Fibroblast of skin of right quadriceps (primary cell): ENCODE measurements at places on chromosomes 2 and 18.
A peak's percentile ranks its signal among the peaks of the same experiment; 100 is the strongest.

GRCh38 chr2:241809383-241810306 lies 652 bp downstream of the NEU4 start:
- DNase-seq: no peak

- peak; percentile 26 for DNase-seq
Observed at GRCh38 chr2:201261906-201262305, 1.6 kb downstream of the CASP8 start.

DNA sequence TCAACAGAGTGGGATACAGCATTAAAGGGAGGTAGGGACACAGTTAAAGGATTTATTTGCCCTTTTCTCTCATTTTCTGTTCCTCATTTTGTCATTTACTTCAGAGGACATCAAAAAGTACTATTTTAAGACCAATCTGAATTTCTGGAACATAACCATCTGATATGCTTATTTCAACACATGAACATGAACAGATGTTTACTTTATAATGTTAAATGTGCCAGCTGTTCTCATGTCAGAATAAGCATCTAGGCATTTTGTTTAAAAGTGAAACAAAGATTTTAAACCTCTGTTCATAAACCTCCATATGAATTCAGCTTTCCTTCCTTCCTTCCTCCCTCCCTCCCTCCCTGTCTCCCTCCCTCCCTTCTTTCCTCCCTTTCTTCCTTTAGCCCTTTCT lies 677.7 kb downstream of the CNTNAP5 start:
- no peak for DNase-seq

DNA sequence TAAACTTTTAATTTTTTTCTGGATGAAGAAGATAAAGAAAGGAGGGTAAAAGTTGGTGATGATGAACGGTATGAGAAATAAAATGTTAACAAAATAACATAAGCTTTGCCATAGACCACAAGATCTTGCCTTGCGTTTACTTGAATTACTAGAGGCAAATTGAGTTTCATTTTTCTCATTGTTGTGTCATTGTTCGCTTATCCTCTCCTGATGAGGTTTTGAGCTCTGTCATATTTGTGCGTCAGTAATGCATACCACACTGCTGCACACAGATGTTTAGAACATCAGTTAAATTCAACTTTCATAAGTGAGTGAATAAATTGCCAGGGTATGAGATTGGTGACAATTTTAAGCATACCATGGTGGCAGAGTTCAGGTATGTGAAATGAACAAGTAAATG lies 843.6 kb downstream of the SUCLG1 start:
- DNase-seq: peak; percentile 50

DNA sequence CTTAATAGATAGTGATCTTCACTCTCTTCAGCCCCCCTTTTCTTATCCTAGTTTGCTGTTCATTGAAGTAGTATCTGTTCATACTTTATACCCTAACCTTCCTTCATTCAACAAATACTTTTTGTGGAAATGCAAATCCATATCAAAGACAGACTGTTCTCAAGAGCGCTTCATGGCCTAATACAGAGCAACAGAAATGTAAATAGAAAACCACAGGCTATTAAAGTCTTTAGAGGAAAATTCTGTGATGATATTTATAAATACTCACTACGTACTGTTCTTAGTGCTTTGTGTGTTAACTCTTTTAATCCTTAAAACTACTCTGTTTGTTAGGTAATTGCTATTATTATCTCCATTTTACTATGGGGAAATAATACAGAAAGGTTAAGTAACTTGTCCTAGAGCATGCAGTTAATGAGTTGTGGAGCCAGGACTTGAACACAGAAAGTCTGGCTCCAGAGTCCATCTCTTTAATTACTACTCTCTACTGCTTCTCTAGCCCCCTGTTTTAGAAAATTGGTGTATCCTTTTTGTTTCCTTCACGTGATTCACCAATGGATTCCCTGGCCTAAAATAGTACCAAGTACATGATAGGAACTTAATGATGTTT lies 2.9 kb downstream of the MDH1 start:
- no peak for DNase-seq

DNA sequence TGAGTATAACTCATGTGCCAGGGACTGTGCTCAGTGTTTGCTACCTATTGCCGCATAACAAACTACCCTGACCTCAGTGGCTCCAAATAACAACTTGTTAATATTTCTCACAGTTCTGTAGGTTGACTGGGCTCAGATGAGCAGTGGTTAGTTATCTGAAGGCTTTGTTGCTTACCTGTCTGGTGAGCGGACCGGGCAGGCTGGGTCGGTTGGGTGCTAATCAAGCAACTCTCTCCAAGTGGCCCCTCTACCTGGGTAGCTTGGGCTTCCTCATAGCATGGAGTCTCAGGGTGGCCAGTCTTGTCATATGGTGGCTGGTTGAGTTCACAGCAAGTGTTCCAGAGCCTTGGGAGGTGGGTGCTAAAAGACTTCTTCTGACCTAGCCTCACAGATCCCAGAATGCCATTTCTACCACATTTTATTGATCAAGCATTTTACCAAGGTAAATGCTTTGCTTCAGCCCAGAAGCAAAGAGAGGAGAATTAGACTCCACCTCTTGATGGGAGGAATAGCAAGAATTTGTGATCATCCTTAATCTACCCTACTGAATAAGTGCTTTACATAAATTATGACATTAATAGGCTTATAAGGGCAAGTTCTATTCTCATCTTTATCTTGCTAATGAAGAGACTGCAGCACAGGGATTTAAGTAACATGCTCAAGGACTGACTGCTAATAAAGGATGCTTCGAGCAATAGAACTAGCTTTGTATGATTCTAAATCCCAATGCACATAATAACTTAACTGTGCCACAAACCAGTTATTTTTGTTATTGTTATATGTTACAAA lies 16.9 kb downstream of the RAB31 start:
- no peak for DNase-seq
